HuH-7.5 (cell line): ENCODE measurements at places on chromosomes 5 and 9.

DNA sequence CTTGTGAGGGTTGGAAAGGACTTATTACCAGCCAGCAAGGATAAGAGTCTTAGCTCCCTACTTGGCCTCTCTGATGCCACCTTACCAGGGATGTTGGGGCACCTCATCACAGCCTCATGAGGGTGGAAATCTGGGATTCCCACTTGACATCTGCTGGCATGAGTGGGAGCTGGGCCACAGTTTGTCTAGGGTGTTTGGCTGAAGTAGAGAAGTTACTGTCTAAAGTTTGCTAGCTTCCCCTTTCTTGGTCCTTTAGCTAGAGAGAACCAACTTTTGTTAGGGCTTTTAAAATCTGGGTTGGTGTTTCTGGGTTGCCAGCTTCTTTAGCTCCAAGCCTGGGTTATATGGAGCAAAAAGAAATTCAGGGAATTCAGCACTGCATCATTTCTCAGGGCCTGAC is 57.5 kb upstream of the GNA14 start:
- DNase-seq: no peak

- no peak for DNase-seq
Measured at GRCh38 chr9:122580360-122580759, 2.8 kb downstream of the OR1L8 start.

DNA sequence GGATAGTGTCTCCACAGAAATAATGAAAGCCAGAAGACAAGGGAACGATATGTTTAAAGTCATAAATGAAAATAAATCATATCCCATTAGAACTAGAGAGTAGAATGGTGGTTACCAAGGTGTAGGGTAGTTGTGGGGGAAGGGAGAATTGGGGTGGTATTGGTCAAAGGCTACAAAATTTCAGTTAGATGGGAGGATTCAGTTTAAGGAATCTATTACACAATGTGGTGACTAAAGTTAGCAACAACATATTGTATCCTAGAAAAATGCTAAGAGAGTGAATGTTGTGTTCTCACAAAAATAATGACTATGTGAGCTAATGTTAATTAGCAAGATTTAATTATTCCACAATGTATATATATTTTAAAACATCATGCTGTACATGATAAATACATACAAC is 27.8 kb upstream of the LARP1 start:
- no peak for DNase-seq

DNA sequence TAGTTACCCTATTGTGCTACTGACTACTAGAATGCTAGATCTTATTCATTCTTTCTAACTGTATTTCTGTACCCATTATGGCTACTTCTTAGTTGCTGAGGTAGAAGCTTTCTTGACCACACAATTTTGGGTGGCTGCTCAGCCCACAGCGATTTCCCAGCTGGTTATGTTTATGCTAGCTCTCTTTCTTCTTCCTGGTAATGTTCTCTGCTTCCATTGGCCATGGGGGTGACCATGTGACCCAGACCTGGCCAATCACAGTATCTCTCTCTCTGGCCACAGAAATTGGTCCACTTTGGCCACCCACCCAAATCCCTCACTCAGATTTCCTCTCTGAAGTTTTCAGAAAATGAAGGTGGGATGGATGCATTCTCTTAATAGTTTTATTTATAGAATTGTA is 427.9 kb upstream of the CLINT1 start:
- no peak for DNase-seq

DNA sequence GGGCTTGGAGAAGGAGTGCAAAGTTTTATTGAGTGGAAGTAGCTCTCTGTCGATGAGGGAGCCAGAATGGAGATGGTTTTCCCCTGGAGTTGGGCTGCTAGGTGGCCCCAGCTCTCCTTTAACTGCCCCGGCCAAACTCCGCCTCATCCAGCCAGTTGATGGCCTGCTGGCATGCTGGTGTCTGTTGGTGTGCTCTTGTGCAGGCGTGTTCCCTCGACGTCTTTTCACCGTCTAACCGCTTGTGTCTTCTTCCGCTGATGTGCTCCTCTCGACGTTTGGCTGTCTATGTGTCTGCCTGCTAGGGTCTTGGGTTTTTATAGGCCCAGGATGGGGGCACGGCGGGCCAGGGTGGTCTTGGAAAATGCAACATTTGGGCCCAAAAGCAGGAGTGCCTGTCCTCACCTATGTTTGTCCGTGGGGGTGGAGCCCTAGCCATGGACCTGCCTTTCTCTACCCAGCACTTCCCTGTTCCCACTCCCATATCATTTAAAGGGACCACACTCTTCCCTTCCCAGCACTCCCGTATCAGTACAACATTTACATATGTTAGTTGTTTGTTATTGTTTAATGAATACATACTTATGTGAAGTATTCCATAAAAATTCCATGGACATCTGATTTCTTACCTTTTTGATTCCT is 97.9 kb downstream of the CDC42SE2 start:
- no peak for DNase-seq

GRCh38 chr9:18741945-18742344 is 268.0 kb downstream of the ADAMTSL1 start:
- DNase-seq: no peak

GRCh38 chr9:106887066-106887465 is 24.1 kb downstream of the ZNF462 start:
- no peak for DNase-seq

- no peak for DNase-seq
Measured at GRCh38 chr5:37520811-37521210, 141.7 kb downstream of the WDR70 start.

DNA sequence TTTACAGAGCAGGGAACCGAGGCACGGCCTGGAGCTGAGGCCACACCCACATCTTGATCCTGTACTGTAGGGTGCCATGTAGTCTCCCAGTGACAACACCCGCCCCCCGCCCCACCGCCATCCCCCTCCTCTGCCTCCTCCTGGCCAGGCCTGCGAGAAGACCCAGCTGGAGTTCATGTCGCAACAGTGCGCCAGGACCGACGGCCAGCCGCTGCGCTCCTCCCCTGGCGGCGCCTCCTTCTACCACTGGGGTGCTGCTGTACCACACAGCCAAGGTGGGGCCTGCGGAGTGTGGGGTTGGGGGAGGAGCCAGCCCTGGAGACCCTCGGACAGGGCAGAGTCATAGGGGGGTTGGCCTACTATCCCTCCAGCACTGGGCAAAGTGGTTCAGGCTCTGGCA is 14.5 kb downstream of the ADAMTS13 start:
- DNase-seq: no peak

- DNase-seq: no peak
Measured at GRCh38 chr5:157548513-157549282, 26.9 kb downstream of the ADAM19 start.

DNA sequence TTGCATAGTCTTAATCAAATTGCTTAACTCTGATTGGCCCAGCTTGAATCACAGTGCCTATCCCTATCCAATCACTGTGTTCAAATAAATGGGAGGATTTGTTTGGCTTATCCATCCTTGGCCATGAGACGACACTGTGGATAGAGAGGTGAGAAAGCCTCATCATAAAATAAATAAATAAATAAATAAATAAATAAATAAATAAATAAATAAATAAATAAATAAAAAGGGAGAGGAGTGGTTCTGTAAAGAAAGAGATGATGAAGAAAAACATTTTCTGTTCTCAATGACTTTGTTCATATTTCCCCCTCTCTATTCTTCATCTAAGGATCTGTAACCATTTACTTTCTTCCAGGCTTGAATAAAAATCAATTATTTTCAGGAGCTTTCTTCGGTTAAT is 74.7 kb downstream of the PTPRD start:
- no peak for DNase-seq

GRCh38 chr9:4276856-4277255 is 23.0 kb downstream of the GLIS3 start:
- no peak for DNase-seq

- peak; percentile 47 for DNase-seq
Measured at GRCh38 chr5:5492087-5492933, 69.8 kb downstream of the ICE1 start.

DNA sequence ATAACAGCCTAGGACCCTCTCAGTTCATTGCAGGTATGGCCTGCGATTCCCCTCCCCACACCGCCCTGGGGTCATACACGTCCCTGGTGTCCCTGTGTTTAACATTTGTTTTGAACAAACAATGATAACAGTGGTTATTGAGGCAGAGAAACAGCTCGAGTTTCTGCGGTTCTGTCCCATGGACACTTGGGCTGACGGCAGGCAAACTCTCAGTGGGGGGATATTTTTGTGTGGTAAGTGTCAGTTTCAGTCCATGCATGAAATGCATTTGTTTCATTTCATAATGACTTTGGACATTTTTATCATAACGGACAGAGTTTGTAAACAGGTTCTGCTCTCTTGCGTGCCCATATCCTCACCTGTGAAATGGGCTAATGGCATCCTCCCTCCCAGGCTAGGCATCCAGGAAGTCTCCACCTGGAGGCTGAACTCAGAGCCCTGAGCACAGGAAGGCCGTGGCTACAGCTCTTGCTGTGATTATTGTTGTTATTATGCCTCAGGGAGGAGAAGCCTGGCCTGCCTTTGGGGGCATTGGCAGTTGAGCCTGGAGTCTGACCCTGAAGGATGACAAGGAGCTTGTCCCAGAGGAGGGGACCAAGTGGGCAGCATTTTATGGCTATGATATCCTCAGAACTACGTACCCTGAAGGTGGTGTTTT is 190.9 kb downstream of the GADD45G start:
- DNase-seq: no peak

DNA sequence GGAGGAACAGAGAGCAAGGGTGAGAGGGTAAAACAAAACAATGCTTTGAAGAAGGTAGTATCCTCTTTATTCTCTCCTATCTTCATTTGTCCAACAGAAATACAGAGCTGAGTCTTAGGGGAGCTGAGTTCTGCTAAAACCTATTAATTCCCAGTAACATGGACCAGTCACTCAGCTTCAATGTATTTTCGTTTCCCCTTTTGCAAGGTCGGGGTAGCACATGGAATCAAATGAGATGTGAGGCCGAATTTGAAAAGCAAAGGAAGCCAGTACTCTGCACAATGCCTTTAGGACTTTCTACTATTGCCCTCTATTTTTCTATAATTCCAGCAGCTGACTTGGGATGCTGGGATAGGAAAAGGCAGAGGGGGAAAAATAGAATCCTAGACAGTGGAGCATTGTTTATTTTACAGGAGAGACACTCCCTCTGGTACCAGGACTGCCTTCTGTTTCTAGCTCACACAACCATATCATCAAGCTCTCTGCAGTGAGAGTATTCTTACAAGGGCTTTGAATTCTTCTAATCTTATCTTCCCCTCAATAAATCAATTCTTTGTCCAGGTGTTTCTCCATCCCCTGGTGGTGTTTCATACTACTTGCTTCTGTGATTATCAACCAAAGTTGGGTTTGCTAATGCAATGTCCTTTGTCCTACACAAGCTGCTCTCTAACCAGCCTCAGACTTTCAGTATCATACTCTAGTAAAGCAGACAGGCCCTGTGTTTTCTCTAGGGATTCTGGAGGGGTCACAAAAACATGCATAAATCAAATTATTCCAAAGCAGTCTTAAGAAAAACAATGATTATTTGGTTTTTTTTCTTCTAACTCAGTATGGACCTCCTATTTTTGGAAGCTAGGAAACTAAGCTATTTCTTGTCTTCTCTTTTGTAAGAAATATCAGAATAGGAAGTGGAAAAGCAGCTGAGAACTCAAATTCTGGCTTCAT is 341.5 kb downstream of the OSTF1 start:
- DNase-seq: no peak

DNA sequence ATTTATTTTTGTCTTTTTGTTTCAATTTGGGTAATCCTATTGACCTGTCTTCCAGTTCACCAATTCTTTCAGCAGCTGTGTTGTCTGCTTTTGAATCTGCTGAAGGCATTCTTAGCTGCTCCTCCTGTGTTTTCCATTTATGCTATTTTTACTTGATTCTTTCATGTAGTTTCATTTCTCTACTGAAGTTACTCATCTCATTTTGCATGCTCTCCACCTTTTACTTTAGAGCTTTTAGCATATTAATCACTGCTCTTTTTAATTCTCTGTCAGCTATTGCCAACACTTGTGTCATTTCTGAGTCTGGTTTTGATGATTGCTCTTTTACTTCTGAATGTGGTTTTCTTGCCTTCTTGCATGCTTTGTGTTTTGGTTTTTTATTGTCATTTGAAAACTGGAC is 496.0 kb upstream of the CLINT1 start:
- no peak for DNase-seq

- no peak for DNase-seq
Measured at GRCh38 chr9:97563458-97564135, 62.1 kb downstream of the TMOD1 start.
